H54 (cell line): ENCODE measurements at places on chromosomes 7 and 10.

GRCh38 chr10:133326745-133327650 lies 9.7 kb downstream of the CALY start:
- DNase-seq, result peak; percentile 71

DNA sequence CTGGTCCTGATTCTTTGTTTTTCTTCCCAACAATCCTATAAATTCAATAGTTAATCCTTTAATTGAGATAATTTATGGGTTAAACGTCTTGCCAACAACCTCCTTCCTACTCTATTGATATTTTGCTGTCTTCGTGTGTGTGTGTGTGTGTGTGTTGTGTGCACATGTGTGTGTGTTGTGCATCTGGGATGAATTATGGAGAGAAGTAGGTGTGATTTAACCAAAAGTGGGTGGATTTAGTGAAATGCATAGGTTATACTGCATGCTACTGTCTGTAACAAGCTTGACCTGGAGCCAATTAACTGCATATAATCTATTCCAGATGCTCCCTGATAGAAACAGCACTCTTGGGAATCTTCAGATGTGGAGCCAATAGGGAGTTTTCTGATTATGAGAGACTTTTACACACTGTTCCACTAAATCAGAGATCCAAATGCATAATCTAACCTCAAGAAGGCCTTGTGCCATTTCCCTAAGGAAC lies 61.2 kb downstream of the SEMA3D start:
- no peak for DNase-seq

GRCh38 chr7:99141334-99141733 lies 2.6 kb downstream of the SMURF1 start:
- DNase-seq, result no peak

DNA sequence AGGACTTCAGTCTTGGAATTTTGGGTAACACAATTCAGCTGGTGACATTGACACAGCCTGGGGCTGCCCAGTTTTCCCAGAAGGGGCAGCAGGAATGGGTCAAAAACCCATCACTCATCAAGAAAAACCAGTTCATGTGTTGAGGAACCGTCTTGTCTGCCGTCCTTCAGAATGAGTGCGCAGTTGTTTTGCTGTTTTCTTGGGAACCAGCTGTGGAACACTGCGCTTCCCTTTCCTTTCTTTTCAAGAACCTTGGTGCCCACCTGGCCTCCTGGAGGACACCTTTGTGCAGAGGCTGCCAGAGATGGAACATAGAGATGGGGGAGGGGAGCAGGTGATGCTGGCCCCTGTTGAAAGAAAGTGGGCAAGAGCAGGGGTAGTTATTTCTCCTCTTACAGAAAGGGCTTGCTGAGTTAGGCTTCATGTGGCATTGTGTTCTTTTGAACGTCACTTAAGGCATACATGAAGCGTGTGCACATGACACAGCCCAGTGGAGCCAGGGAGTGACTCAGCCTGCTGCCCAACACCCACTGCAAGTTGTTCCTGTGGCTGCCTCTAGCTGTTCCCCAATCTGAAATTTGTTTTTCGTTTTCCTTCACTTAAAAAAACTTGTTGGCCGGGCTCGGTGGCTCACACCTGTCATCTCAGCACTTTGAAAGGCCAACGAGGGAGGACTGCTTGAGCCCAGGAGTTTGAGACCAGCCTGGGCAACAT lies 87.4 kb upstream of the TNS3 start:
- peak; percentile 97 for DNase-seq

DNA sequence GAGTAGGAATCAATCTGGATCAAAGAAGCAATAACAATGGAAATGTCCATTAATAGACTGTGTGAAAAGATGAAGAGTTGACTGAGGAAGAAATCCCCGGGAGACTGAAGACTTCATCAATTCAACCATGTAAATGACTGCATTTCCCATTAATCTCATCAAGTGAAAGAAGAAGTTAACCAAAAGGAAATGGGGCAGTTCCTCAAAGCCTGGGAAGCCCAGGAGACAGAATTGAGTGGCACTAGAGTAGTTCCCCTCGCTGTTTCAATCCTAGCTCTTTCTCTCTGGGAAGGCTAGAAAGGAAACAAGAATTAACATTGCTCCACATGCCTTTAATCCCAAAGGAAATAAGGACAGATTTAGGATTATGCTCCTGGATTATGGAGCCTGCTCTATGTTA lies 4.8 kb upstream of the OR6V1 start:
- DNase-seq, result no peak

GRCh38 chr10:126502441-126502840 lies 114.2 kb upstream of the ADAM12 start:
- DNase-seq, result no peak

DNA sequence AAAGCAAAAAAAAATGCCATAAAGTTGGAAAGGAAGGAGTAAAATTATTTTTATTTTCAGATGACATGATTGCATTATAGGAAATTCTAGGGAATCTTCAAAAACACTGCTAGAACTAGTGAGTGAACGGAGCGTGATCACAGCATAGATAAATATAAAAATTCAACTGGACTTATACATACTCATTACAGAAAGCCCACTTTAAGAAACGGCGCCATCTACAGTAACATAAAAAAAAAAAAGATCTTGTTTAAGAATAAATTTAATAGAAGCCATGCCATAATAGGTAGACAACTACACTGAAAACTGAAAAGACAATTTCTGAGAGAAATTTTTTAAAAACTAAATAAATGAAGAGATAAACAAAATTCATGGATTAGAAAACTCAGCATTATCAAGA lies 623.1 kb upstream of the MGMT start:
- no peak for DNase-seq

DNA sequence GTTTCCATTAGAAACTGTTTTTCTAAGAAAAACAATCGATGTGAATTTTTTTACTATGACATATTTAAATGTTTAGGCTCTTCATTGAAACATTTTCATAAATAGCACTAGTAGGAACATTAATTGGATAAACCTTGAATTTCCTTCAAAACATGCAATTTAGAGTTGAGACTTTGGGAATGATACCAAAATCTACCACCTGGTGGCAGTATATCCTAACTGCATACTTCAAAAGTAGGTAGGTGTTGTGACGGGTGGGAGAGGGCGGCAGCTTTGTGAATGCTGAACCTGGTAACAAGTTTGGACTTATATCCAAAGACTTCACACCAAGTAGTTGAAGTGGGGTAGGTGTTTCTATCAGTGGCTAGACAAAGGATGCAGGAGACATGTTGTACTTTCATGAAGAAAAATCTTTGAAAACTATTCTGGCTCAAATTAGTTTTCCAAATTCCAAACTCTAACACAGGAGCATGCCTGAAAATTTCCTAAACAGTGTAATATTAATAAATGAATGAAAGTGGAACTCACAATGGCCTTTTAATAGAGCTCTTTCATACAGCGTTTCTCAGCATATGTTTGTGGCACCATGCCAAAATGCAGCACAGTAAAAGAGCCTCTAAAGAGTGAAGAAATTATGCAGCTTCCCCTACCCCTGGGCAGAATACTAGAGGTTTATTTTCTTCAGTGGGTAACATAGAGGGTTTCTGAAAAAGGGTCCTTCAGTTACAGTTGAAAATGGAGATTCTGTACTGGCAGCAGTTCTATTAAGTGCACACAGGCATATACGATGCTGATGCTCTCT lies 201.0 kb upstream of the TPK1 start:
- no peak for DNase-seq

- no peak for DNase-seq
Observed at GRCh38 chr7:6157685-6158423, 114.6 kb downstream of the CYTH3 start.

DNA sequence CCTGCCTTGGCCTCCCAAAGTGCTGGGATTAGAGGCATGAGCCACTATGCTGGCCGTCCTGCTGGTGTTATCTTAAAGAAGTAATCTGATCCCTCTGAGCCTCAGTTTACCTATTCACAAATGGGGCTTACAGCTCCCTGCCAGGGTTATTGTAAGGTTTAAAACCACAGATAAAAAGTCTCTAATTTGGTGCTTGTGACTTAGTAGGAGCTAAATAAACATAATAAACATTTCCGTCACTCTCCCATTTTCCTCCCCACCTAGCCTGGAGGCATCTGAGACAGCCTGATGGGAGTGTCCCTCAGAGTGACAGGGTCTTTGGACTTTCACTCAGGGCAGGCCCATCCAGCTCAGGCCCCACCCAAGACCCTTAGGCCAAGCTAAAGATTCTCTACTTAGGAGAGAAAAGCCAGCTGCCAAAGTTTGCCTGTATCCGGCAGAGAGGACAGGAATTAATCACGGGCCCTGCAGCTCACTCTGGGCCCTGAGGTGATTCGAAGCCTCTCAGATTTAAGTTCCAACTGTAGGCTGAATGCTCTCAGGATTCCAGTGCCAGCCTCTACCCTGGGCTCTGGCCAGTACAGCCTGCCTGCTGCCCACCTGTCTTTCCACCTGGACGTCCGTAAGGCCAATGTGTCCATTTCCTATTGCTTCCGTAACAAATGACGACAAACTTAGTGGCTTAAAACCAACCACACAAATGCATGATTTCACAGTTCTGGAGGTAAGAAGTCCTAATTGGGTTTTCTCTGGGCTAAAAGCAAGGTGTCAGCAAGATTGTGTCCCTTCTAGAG lies 21.8 kb upstream of the DUSP5 start:
- DNase-seq, result no peak

- no peak for DNase-seq
Observed at GRCh38 chr10:68831961-68832455, 4.7 kb downstream of the STOX1 start.

- DNase-seq, result no peak
Observed at GRCh38 chr10:47127188-47127785, 172.7 kb upstream of the GDF10 start.

- DNase-seq, result no peak
Observed at GRCh38 chr10:119025776-119026175, 3.7 kb upstream of the NANOS1 start.

GRCh38 chr7:14762561-14762960 lies 140.0 kb downstream of the DGKB start:
- no peak for DNase-seq

GRCh38 chr10:93766918-93767317 lies 9.2 kb downstream of the LGI1 start:
- DNase-seq, result no peak
